ENCODE measurements at places on chromosomes 2 and 18.

DNA sequence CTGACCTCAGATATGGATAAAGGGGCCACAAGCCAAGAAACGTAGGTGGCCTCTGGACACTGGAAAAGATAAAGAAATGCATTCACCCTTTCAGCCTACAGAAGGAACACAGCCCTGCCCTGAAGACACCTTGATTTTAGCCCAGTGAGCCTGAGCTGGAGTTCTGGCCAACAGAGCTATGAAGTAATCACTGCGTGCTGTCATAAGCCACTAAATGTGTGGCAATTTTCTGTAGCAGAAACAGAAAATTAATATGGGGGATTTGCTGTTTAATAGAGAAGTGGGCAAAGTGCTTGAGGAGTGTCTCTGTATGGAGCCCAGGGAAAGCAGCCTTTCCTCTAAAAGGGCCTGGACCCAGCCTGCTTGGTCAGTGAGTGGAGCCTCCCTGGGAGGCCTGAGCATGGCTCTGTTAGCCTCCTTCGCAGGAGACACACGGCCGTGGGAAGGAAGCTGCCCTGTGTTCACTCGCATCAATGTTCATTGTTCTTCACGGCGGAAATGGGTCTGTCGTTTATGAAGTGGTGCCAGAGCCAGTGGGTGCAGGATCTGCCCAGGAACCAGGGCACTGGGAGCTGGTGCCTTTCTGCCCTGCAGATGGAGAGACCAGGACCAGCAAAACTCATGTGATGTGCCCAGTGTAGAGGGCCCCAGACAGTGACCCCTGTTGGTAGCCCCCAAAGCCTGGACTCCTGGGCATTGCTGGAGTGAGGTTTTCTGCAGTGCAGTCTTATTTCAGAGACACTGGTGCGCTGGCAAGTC lies 268.9 kb downstream of the NDUFA10 start:
- DNase-seq: no peak

- no peak for DNase-seq
These were observed 185.8 kb downstream of the FBXO15 start for GRCh38 chr18:73961804-73962203.

DNA sequence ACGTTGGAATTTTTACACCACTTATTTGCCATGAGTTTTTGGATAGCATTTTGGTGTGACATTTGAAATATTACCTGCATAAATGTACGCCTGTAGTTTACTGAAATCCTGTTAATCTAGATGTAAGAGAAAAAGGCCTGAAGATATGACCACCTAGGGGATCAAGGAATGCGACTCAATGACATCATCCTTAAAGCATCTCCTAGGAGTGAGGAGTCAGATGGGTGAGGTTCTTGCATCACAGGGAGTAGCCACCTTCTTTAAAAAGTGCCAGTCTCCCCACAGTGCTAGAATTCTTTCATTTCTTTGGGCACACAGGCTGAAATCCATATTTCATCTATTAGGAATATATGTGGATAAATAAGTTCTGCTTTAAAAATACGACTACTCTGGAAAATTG lies 34.5 kb downstream of the ADCYAP1 start:
- peak; percentile 78 for DNase-seq

DNA sequence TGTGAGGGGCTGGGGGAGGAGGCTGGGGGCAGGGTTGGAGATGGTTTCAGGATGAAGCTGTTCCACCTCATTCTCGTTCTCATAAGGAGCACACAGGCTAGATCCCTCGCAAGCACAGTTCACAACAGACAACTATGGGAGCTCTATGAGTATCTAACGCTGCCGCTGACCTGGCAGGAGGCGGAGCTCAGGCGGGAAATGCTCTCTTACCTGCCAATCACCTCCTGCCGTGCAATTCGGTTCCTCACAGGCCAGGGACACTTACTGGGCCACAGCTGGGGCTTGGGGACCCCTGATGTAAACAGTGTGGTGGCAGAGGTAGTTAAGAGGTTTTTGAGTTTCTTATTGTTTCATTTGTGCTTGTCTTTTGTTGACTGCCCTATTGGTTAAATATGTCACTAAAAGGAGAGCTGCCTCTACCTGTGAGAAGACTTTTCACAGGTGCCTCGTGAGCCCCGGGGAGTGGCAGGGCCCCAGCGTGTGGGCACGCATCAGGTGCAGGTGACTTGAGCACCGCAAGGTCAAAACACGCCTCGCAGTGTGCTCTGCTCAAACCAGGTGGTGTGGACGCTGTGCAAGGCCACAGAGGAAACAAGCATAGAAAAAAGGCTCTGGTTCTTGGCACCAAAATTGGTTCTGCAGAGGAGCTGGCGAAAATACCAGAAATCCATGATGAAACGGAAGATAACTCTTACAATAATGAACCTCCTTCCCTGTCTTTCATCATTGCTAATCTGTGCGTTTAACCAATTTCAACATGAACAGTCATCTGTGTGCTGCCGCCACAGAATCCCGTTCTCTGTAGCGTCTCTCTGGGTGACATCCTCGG lies 10.2 kb downstream of the MLPH start:
- DNase-seq: no peak

DNA sequence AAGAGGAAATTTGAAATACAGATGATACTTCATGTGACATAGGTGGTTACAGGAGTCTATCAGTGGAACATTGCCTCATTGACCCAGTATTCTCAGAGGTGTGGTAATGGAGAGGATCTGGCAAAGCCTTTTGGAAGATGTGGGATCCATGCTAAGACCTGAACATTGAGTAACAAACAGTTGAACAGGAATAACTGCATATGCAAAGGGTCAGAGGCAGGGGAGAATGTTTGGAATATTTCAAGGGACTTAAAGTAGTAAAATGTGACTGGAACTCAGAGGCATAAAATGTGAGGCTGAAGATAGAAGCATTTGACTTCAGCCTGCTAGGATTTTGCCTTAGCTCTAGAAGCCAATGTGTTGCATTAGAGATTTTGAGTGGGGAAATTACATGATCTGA lies 300.2 kb upstream of the ETAA1 start:
- no peak for DNase-seq

GRCh38 chr2:231611273-231612108 lies 18.8 kb downstream of the TEX44 start:
- DNase-seq: peak; percentile 89

GRCh38 chr2:122329278-122329677 lies 573.8 kb downstream of the TSN start:
- no peak for DNase-seq

DNA sequence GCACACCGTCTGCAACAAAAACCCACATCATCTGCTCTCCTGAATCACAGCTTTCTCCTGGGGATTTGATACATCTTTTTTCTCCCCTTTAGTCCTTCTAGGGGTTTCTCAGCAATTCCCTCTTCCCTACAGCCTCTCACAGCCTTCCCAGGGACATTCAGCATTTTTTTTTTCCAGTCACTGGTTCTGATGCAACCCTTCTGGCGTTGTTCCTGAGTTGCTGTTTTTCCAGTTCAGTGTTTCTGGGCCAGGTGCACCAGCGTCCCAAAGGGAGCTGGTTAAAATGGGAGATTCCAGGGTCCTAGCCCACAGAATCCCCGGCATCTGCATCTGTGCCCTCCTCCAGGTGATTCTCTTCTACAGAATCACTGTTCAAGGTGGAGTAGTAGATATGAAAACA lies 36.1 kb downstream of the ADCY3 start:
- DNase-seq: no peak

DNA sequence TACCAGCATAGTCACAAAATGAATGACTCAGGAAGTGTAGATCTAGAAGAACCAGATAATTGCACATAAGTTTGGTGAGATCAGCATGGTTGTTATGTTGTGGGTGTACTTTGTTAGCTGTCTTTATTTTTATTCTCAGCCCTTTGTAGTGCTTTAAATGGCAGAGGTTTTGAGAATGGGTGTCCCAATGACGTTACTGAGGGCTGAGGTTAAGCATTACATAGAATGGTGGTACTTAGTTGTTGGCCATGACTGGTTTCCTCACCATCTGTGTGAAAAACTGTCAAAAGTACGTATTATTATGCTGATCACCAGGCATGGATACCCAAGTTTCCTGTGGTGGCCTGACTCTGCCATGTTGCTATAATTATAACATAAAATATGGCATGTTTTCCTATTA lies 165.8 kb downstream of the UBE2E3 start:
- DNase-seq: no peak

- no peak for DNase-seq
These were observed 461.7 kb downstream of the STK39 start for GRCh38 chr2:167785606-167786216.

- no peak for DNase-seq
These were observed 710.6 kb upstream of the ZEB2 start for GRCh38 chr2:145230546-145230945.

- DNase-seq: no peak
These were observed 5.8 kb upstream of the SLC20A1 start for GRCh38 chr2:112639936-112640335.

DNA sequence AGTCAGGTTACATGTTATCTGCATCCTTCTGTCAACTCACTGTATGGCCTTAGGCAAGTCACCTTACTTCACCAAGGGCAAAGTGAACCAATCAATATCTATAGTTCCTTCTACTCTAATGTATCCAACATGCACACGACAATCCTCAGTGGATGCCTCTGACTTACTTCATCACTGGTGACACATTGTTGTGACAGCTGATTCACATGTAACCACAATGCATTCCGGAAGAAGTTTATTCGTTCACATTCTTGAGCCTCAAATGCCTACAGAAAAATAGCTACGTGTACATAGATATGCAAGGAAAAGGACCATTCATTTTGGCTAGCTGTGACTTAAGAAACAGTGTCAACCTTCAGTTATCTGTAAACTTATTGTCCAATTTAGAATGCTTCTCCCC lies 26.3 kb upstream of the EPG5 start:
- DNase-seq: no peak

DNA sequence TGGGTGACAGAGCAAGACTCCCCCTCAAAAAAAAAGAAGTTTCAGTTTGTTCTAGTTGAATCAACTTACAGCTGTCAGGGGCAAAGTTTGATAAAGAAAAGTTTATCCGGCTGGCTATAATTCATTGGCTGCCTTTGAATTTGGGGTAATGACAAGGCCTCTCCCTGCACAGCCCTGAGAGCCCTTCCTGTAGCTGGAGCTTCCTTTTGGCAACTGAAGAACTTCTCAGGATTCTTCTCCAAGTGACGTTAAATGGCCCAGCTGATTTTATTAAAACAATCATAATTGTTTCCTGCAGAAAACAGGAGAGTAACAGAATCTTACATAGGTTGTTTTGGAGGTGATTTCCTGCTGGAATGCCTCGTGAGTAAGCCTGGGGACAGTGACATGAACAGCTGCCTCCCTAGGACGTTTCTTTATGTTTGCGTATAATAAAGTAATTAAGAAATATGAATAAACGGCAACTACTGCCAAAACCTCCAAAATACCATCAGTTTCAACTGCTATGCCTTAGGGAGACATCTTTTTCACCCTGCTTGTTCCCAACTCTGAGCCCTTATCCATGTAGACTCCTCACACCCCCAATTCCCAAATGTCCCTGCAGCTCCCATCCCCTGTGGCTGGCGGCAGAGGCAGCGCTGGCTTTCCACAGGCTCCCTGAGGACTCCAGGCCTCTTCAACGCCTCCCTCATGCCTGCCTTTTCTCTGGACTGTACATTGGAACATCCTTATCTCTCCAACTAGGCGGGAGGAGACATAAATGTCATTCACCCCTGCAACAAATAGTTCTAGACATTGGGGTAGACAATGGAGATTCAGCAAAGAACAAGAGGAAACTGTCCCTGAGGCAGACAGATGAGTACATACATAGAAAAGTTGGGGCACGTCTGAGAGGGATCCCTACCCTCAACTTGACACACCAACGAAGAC lies 59.2 kb upstream of the FZD7 start:
- DNase-seq: no peak

DNA sequence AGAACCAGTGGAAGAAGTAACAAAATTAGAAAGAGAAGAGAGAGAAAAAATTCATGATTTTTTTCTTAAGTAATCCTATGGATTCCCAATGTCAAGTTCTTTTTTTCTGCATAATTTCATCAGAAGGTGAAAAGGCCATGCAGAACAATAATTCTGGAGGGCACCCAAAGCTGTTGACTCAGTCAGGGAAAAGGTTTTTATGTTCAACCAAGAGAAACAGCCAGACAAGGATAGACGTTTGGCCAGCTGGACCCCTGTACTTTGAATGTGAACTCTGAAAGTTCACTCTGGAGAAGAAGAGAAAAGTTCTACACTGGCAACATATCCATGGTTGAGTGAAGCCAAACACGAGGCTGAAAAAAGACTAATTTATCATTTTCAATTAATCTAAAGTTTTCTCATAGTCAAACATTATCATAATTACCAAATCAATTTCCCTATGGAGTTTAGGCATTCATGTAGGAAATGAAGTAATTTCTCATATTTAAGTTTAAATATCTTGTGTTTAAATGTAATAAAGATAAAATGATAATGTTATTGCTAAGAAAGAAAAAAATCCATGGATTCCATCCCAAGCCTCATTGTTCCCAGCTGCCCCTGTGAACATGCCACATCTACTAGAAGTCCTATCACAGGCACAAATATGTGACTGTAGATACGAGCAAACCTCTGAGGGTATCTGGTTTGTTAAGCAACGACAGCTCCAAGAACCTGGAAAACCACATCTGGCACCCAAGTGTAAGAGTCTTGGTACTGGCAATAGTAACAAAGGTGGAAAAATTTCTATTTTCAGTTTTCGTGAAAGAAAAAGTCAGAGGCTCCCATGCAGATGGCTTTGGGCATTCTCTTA lies 742.7 kb upstream of the ACVR2A start:
- no peak for DNase-seq

Measured in PC-9 (cell line).